Left ventricle myocardium inferior (tissue), 1 donor: ENCODE measurements at places on chromosomes 1 and 21. TPM values are rescaled to one million over a fixed set of nuclear protein-coding genes. Genes with fewer than 3 reads are reported as not detected.

GRCh38 chr1:164651351-164651951 is 92.5 kb downstream of the PBX1 start:
- no peaks in the 10 kb centered on the region for H3K27me3 ChIP-seq
- H3K27ac ChIP-seq = peak overlapping the region; percentile 13
- DNase-seq = no peak
- H3K4me3 ChIP-seq = no peak overlapping the region

Gene PLA2G2F
- total RNA-seq = not detected

DNA sequence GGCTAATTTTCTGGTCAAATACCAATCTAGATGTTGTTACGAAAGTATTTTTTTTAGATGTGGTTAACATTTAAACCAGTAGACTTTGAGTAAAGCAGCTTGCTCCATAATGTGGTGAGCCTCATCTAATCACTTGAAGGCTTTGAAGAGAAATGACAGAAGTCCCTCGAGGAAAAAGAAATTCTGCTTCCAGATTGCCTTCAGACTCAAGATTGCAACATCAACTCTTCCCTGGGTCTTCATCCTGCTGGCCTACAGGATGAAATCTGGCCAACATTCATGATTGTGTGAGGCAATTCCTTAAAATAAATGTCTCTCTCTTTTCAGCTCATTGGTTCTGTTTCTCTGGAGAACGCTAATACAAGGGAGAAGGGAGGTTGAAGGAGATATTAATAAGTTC is 32.5 kb upstream of the SSX2IP start:
- peak overlapping the region; percentile 40 for H3K27ac ChIP-seq
- no peak overlapping the region for H3K4me3 ChIP-seq
- DNase-seq = no peak
- H3K4me1 ChIP-seq = no peaks in the 10 kb centered on the region
- no peaks in the 10 kb centered on the region for H3K36me3 ChIP-seq

- H3K27me3 ChIP-seq = no peaks in the 10 kb centered on the region
- H3K4me3 ChIP-seq = peak overlapping the region; percentile 22
Measured at GRCh38 chr21:46022551-46023525, 41.3 kb downstream of the COL6A1 start.

GRCh38 chr1:185933580-185933979 is 199.4 kb downstream of the HMCN1 start:
- H3K27ac ChIP-seq = no peak overlapping the region
- no peaks in the 10 kb centered on the region for H3K36me3 ChIP-seq
- H3K4me1 ChIP-seq = peaks cover 5% of the 10 kb centered on the region

GRCh38 chr1:41329662-41330587 is 31.3 kb upstream of the FOXO6 start:
- no peak overlapping the region for H3K4me3 ChIP-seq
- no peak overlapping the region for H3K27ac ChIP-seq
- H3K4me1 ChIP-seq = no peaks in the 10 kb centered on the region

DNA sequence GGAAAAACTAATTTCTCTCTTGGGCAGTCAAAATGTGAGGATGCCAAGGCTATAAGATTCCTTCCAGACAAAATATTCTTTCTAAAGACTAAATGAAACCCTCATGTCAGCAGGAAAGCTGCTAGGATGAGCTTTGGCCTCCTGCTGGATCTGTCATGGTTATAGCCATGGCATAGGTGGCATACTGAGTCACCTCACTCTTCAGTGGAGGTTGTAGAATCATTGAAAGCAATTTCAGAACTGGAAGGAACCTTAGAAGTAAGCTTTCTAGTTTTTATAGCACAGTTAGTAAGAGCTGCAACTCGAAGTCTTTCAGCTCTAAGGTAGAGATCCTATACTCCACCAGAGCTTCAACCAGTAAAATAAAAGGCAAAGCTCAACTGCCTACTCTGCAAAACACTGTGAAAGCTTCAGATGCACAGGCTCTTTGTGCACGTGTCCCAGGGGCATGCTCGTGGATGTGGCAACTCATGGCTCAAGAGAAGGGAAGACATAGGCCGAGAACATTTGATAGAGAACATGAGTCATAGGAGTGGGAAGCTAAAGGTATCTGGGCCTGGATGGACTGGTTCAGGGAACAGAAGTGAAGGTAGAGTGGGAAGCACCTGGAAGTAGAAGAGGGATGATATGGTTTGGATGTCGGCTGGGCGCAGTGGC is 5.8 kb downstream of the AVPR1B start:
- H3K27me3 ChIP-seq = no peaks in the 10 kb centered on the region
- no peak for DNase-seq
- H3K27ac ChIP-seq = no peak overlapping the region
- H3K36me3 ChIP-seq = no peaks in the 10 kb centered on the region

- no peak overlapping the region for H3K4me3 ChIP-seq
- peaks cover 30% of the 10 kb centered on the region for H3K4me1 ChIP-seq
- H3K27me3 ChIP-seq = no peaks in the 10 kb centered on the region
- no peaks in the 10 kb centered on the region for H3K36me3 ChIP-seq
Measured at GRCh38 chr1:56686169-56686568, 41.1 kb downstream of the PRKAA2 start.

- no peak for DNase-seq
- no peaks in the 10 kb centered on the region for H3K27me3 ChIP-seq
- peak overlapping the region; percentile 67 for H3K27ac ChIP-seq
- no peak overlapping the region for H3K4me3 ChIP-seq
Measured at GRCh38 chr1:87435484-87435883, 106.8 kb downstream of the LMO4 start.

- H3K4me3 ChIP-seq = no peak overlapping the region
- H3K36me3 ChIP-seq = no peaks in the 10 kb centered on the region
- no peaks in the 10 kb centered on the region for H3K27me3 ChIP-seq
Measured at GRCh38 chr1:235917267-235917811, 50.6 kb upstream of the LYST start.

Gene RPE65
- total RNA-seq = not detected

DNA sequence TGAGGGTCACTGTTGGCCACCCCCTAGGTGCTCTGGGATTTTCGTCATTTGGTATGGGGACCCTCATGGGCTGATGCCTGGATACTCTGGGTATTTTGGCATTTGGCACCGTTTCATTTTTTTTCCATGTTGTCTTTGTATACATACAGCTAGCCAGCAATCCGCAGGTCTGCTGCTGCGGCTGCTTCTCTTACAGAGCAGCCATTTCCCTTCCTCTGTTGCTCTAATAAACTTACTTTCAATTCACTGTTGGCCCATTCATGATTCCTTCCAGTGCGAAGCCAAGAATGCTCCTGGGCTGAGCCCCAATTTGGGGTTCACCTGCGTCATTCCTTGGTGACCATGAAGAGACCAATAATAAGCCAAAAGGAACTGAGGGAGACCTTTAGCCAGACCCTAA is 21.5 kb downstream of the GON4L start:
- no peak overlapping the region for H3K27ac ChIP-seq
- no peaks in the 10 kb centered on the region for H3K27me3 ChIP-seq
- no peak overlapping the region for H3K4me3 ChIP-seq
- H3K36me3 ChIP-seq = no peaks in the 10 kb centered on the region
- peaks cover 10% of the 10 kb centered on the region for H3K4me1 ChIP-seq
- no peak for DNase-seq

- H3K27me3 ChIP-seq = no peaks in the 10 kb centered on the region
- no peak overlapping the region for H3K4me3 ChIP-seq
- H3K4me1 ChIP-seq = no peaks in the 10 kb centered on the region
- DNase-seq = no peak
- no peak overlapping the region for H3K27ac ChIP-seq
Measured at GRCh38 chr1:88021529-88021928, 662.5 kb upstream of the PKN2 start.

DNA sequence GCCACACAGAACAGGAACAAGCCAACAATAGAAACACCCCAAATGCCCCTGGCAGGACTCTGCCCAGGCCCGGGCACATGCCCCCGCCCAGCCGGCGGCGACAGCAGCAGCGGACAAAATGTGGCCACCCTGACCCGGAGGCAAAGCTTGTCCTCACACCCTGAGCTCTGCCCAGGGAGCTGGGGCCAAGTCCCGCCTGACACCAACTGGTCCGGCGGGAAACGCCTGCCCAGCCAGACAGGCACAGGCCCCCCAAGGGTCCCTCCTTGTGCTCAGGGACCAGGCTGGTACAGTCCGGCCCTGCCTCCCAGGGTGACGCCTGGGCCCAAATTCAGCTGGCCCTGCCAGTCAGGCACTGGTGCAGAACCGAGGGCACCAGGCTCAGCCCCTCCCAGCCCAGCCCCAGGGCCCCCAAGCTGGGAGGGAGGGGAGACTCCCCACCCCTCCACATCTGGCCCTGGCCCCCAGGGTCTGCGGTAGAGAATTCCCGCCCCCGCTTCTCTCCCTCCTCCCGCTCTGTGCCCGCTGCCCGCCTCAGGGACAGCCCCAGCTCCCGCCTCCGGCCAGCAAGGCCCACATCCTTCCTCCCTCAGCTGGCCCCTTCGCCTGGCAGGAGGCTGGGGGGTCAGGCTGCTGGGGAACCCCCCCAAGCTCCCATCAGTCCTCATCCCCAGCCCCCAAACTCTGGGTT is 2.0 kb downstream of the AHDC1 start:
- H3K27ac ChIP-seq = peak overlapping the region; percentile 98
- H3K27me3 ChIP-seq = no peaks in the 10 kb centered on the region
- H3K4me3 ChIP-seq = peak overlapping the region; percentile 99
- peak; percentile 62 for DNase-seq

Gene RBM11
- 0.30 TPM for total RNA-seq

DNA sequence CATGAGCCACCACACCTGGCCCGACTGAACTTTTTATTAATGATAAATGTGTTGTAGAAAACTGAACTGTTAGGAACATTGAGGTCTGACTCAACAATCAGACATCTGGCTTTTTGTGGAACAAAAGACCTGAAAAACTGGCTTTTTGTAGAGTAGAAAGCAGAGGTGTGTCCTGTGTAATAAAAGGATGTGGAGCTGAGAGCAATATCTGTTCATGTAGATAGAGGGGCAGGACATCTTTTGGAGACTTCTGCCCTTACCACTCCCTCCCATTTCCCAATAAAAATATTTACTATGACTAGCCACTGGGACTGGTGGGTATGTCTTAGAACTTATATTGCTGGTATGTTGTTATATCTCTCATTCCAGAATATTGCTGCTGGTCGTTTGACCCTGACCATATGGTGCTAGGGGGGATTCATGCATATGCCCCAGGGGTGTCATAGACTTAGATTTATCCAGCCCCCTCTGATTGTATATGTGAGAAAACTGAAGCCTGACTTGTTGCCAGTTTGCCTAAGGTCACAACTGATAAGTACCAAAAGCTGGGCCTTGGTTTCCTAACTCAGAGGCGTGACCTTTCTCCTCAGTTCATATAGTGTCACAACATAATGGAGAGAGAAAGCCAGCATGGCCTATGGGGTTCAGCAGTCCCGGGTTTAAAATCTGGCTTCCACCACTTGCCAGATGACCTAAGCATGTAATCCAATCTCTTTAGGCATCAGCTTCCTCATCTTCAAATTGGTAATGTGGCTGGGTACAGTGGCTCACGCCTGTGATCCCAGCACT is 33.5 kb upstream of the PIGV start:
- peaks cover 76% of the 10 kb centered on the region for H3K4me1 ChIP-seq
- H3K4me3 ChIP-seq = no peak overlapping the region
- no peaks in the 10 kb centered on the region for H3K27me3 ChIP-seq
- peaks cover 35% of the 10 kb centered on the region for H3K36me3 ChIP-seq
- H3K27ac ChIP-seq = peak overlapping the region; percentile 89
- no peak for DNase-seq

Gene TMEM51
- total RNA-seq = 4.1 TPM

DNA sequence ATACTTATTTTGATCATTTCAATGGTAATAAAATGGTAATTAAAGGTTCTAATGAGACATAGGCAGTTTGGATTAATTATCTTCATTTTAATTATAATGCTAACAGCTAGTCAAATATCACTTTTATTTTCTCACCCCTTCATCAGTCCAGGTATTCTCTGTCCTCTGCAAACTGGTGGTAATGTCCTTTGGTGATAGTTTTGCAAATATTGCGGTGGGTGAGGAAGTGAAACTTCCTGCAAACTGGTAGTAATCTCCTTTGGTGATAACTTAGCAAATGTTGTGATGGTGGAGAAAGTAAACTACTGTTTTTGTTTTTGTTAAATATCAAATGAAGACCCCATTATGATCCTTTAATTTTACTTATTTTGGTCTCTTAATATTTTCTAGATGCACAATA is 209.0 kb downstream of the AMY1C start:
- H3K4me1 ChIP-seq = no peaks in the 10 kb centered on the region
- no peaks in the 10 kb centered on the region for H3K36me3 ChIP-seq
- H3K4me3 ChIP-seq = no peak overlapping the region
- H3K27ac ChIP-seq = no peak overlapping the region
- no peaks in the 10 kb centered on the region for H3K27me3 ChIP-seq

DNA sequence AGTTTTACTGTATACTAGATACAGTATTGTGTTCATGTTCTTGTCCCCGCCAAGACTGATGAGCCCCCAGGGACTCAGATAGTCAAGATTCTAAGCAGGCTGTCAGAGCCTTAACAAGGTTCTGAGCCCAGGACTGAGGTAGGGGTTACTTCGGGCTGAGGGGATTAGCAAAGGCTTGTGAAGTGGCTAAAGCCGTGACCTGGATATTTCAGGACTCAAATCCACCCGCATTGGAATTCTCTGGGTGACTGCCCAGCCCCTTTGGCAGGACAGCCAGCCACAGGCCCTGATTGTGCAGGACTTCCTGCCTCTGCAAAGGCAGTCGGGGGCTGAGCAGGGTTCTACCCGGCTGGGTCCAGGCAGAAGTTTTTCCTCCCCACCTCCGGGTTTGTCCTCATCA is at the start of gene PLA2G5:
Gene PLA2G5, plus strand, starts transcription at position 321 of the 400 bp plus-strand sequence. CDS start 14,637 bp downstream, outside the sequence.
- H3K36me3 ChIP-seq = no peaks in the 10 kb centered on the region
- H3K4me1 ChIP-seq = peaks cover 66% of the 10 kb centered on the region
- peak within 1 kb of the TSS; percentile 85 for H3K27ac ChIP-seq
- peak within 1 kb of the TSS; percentile 66 for H3K4me3 ChIP-seq
- no peaks in the 10 kb centered on the region for H3K27me3 ChIP-seq
- DNase-seq = peak; percentile 87

Gene S100A7
- total RNA-seq = not detected

Gene MPL
- total RNA-seq = 0.82 TPM

DNA sequence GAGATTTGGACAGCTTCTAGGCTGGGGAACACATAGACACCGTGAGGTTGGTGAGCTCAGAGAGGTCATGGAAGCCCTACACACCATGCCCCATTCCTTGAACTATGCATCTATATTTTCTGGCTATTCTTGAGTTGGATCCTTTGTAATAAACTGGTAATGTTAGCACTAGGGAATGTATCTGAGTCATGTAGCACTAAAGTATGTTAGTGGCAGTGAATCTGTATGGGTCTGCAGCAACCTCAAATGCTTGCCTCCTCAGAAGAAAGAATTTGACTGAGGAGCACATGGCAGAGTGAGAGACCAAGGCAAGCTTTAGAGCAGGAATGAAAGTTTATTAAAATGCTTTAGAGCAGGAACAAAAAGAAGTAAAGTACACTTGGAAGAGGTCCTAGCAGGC is 43.7 kb upstream of the LRRC7 start:
- H3K36me3 ChIP-seq = no peaks in the 10 kb centered on the region
- H3K27ac ChIP-seq = no peak overlapping the region
- H3K27me3 ChIP-seq = no peaks in the 10 kb centered on the region
- no peaks in the 10 kb centered on the region for H3K4me1 ChIP-seq
- DNase-seq = no peak

Gene KRTAP19-1
- total RNA-seq = not detected

Gene RXFP4
- not detected for total RNA-seq
